Bone marrow (tissue), 2 donors: ENCODE measurements at places on chromosomes 1 and 21.

GRCh38 chr1:168665975-168666374 is 63.0 kb downstream of the DPT start:
- no peak for DNase-seq

- no peak for DNase-seq
These were observed 13.5 kb downstream of the GORAB start for GRCh38 chr1:170545476-170545875.

- no peak for DNase-seq
These were observed 68.1 kb upstream of the F3 start for GRCh38 chr1:94609619-94610018.

DNA sequence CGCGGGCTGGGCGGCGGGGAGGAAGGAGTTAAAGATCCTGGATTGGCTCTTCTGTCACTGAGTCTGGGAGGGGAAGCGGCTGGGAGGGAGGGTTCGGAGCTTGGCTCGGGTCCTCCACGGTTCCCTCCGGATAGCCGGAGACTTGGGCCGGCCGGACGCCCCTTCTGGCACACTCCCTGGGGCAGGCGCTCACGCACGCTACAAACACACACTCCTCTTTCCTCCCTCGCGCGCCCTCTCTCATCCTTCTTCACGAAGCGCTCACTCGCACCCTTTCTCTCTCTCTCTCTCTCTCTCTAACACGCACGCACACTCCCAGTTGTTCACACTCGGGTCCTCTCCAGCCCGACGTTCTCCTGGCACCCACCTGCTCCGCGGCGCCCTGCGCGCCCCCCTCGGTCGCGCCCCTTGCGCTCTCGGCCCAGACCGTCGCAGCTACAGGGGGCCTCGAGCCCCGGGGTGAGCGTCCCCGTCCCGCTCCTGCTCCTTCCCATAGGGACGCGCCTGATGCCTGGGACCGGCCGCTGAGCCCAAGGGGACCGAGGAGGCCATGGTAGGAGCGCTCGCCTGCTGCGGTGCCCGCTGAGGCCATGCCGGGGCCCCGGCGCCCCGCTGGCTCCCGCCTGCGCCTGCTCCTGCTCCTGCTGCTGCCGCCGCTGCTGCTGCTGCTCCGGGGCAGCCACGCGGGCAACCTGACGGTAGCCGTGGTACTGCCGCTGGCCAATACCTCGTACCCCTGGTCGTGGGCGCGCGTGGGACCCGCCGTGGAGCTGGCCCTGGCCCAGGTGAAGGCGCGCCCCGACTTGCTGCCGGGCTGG is at the start of gene NPR1:
Gene NPR1, plus strand, starts transcription at position 170 of the 818 bp plus-strand sequence. Its CDS starts 421 bp downstream, at position 591.
- DNase-seq: no peak

- DNase-seq: no peak
These were observed 46.4 kb downstream of the VPS13D start for GRCh38 chr1:12276225-12276624.

DNA sequence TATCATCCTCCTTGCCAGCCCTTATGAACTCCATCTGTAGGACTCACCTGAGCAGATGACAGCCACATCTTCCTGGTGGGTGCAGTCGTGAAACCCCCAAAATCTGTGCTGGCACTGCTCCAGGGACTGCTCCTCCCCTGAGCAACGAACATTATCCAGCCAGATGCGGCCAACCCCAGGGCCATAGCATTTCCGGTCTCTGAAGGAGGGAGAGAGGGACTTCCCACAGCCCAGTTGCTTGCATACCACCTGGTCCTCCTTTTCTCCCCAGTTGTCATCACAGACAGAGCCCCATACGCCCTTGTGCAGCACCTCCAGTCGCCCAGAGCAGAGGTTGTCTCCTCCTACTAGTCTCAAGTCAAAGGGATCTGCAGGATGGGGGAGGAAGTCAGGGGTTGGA is 8.5 kb downstream of the CD5L start:
- no peak for DNase-seq

GRCh38 chr1:23101101-23101827 is 67.4 kb downstream of the LUZP1 start:
- DNase-seq: no peak
